Epithelial cell of esophagus (primary cell): ENCODE measurements at places on chromosomes 16 and 17.

DNA sequence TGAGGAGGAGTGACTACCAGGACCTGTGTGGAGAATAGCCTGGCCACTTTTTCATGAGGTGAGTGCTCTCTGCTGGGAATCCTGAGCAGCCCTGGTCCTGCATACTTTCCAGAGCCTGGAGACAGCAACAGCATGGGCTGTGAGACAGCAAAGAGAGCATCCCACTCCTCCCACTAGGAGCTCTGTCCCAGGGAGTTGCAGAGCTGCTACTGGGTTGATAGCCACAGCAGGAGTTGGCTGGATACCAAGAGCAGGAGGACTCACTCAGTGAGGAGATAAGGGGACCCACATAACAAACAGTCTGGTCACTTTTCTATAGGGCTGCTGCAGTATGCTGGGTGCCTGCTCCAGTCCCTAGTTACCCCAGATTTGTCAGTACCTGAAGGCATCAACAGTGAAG is 439.3 kb upstream of the CDH8 start:
- no peak for DNase-seq

DNA sequence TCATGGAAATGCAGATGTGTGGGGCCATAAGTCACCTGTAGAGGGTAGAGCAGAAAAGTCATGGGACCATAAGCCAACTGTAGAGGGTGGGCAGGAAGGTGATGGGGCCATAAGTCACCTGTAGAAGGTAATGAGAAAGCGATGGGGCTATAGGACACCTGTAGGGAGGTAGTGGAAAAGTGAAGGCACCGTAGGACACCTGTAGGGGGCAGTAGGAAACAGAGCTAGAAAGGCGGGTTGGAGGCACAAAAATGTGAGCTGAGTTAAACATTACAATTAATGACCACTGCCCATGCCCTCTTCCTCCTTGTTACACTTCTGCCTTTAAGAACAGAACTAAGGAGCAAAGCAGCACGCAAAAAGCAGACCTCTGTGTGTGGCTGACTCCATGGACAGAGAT is 150.1 kb downstream of the SHISA6 start:
- DNase-seq = no peak

DNA sequence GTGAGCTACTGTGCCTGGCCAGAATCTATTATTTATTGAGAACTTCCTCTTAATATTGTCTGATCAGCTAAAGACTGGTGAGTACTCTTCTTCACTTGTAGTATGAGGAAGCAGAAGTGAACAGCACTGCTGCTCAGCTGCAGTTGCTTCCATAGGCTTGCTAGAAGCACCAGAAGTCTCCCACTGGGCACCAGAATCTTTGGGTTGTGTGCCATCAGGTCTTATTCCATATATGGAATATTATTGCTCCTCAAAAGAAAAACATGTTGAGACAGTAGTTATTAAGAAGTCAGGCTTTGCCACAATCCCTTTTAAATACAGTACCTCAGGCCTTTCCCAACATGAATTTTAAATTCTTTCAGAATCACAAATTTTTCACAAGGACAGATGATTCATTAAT is 17.2 kb downstream of the SNTB2 start:
- DNase-seq = no peak

DNA sequence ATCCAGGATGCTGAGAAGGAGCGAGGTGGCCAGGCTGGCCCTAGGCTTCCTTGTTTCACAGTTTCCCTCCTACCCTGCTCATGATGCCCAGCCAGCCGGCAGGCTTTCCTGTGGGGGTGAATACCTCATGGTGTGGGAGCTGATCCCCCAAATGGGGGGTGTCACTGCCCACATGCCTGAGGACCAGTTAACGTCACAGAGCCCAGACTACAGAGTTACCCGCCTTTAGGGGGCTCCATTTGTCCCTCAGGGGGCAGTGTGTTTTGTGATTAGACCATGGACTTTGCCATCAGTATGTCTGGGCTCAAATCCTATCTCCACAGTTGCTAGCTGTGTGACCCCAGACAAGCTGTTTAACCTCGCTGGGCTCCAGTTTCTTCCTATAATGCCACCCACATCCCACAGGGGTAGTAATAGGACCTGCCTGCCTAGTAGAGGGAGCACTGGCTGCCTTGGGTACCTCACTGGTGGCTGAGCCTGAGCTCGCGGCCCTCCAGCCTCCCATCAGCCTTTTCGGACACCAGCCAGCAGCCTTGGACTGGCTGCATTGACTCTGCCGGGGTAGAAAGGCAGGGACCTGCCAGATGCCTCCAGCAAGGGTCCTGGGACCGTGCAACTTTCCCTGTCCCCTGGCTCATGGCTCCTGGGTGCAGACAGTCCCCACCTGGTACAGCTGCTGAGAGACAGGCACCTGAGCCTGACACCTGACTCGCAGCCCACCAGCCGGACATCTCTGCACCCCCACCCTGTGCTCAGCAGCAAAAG is 87.5 kb upstream of the GSE1 start:
- DNase-seq = no peak

DNA sequence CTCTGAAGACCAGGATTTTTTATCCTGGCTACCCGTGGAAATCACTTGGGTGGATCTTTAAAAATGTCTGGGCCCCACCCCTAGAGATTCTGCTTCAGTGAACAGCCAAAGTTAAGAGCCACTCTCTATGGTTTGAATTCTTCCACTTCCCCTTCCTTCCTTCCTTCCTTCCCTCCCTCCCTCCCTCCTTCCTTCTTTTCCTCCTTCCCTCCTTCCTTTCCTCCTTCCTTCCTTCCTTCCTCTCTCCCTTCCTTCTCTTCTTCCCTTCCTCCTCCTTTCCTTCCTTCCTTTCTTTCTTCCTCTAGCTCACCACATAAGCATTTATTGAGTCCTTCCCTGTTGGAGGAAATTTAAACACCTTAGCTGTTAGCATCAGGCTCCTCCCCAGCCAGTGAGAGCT is 203.6 kb downstream of the KATNIP start:
- DNase-seq = no peak

- peak; percentile 23 for DNase-seq
Measured at GRCh38 chr17:46962374-46962790, 16.7 kb downstream of the RPRML start.

- no peak for DNase-seq
Measured at GRCh38 chr16:30076276-30076791, 540 bp downstream of the PPP4C start.

GRCh38 chr17:9361188-9361955 is 214.2 kb downstream of the STX8 start:
- peak; percentile 68 for DNase-seq

DNA sequence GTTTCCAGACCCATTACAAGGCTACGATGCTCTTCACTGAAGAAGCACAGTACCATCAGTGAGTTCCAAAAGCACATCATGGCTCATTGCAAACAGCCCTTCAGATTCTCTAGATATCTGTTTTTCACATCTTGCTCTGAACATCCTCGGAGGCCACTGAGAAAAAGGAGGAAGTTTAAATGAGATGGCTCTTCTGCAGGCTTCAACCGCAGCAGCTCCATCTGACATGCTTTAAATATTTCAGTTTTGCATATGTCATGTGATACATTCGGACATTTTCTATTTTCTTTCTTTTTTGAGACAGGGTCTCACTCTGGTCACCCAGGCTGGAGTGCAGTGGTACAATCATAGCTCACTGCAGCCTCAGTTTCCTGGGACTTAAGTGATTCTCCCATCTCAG is 396.8 kb downstream of the NPIPA8 start:
- no peak for DNase-seq

GRCh38 chr17:54180950-54181349 is 358.2 kb downstream of the KIF2B start:
- DNase-seq = no peak

DNA sequence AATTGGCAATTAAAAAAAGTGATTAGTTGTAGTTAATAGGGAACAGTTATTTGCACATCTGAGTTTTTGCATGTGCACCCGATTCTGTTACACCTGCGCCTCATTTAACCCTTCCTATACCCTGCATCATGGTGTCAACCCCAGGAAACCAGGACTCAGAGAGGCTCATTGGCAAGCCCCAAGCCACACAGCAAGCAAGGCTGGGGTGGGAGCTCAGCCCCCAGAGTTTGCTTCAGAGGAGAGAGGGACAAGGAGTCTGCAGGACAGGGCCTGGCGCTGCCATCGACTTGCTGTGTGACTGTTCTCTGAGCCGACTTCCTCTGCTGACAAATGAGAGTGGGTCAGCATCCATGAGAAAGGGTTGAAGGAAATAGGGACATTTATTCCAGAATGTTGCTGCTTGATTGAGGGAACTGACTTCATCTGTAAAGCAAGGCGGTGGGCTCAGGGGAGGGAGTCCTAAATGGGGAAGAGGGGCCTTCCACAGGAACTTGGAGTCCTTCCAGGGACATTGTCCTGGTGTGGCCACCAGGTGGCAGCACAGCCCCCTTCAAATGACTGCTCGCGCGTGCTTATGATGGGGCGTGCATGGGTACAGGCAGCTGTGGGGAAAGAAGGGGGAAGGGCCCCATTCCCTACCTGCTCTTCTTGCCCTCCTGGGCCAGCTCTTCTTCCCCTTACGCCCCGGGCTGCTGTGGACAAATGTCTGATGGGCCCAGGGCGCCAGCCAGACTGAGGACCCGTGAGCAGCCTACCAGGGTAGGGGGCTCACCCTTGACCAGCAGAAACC is 51.6 kb downstream of the NT5M start:
- peak; percentile 72 for DNase-seq

DNA sequence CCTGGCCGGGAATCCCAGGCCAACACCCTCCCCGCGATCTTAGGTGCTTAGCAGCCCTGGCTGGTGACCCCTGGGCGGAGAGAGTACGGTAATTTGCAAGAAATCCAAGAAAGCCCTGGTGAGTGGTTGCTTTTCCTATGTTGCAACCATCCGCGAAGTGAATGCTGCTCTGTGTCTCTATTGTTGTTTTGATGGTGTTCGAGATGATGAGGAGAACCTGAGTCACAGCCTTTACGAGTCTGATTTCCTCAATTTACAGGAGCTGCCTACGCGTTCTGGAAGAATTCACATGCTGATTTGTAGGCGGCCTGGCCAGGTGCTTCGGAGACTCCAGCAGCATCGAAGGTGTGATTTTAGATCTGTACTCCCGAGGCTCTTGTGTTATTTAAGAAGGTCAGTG is 63.3 kb downstream of the TMEM235 start:
- DNase-seq = peak; percentile 96
